Kidney epithelial cell (primary cell): ENCODE measurements at places on chromosomes 16 and 17.
A peak's percentile ranks its signal among the peaks of the same experiment; 100 is the strongest.

- DNase-seq = no peak
Observed at GRCh38 chr17:48181653-48182052, 74.1 kb downstream of the SNX11 start.

GRCh38 chr17:9645851-9646545 lies 681 bp downstream of the USP43 start:
- no peak for DNase-seq

DNA sequence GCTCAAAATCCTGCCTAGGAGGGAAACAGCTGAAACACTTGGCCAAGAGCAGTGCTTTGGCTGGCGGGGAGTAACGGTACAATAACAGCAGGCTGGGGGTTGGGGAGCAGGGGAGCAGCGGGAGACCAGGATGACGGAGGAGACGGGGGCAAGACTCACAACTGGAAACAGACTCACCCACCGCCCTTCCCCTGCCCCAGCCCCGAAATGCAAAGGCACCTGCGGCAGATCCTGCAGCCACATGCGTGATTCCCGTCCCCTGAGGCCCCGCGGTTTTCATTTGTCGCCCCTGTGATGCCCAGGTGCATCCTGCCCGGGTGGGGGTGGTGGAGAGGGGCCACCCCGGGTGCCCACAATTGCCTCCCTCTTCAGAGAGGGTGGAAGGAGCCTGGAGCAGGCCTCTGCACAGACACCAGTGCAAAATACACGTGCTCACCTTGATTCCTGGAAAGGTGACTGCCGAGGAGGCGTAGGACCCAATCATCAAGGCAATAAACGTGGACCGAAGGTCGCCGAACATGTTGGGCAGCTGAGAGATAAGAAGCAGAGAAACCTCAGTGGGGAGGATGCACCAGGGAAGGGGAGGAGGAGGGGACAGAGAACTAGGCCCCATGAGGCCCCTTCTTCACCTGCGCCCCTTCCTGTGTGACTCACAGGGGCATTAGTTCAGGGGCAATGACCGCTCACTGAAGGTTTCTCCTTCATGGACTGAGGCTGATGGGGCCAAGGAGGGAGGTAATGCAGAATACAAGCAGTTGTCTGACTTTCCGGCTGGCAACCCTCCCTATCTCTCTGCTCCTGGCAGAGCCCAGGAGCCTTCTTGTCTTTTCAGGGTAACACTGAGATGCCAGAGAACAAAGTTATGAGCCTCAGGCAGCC lies 30.4 kb upstream of the PITPNA start:
- DNase-seq = no peak

DNA sequence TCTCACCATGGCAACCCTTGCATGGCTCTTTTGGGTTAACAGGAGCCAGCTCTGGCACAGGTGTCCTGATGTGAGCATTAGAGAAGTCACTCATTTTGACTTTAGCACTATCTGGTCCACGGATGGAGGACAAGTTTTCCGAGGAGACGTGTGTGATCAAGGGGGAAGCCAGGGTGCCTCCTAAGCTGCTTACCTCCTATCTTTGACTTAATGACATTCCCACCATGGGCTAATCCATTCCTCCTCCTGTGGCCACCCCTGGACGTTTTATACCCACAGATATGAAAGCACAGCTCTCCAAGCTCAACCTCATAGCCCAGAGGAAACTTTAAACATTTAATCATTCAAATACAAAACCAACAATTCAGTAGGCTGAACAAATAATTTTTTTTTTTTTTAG lies 18.8 kb downstream of the MPP2 start:
- no peak for DNase-seq

- no peak for DNase-seq
Observed at GRCh38 chr16:70784692-70785555, 16.0 kb downstream of the VAC14 start.

GRCh38 chr17:46026166-46027047 lies 27.4 kb downstream of the STH start:
- no peak for DNase-seq

- DNase-seq = no peak
Observed at GRCh38 chr17:81253358-81254131, 14.4 kb downstream of the NDUFAF8 start.

- DNase-seq = no peak
Observed at GRCh38 chr17:32320847-32321246, 21.1 kb downstream of the C17orf75 start.

DNA sequence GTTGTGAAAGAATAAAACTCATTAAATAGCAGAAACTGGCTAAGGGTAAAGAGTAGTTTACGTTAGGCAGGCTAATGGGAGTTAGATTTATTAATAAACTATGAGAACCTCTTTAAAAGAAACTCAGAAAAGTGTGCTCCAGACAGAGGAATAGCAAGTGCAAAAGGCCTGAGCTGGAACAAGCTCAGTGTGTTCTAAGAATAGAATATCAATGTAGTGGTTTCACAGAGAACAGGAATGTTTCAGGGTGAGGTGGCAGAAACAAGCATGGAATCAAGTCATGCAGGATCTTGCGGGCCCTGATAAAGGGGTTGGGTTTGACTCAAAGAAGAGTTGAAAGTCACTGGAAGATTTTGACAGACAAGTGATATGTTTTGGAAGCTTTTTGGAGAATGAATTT lies 164.0 kb upstream of the HS3ST3A1 start:
- DNase-seq = no peak

DNA sequence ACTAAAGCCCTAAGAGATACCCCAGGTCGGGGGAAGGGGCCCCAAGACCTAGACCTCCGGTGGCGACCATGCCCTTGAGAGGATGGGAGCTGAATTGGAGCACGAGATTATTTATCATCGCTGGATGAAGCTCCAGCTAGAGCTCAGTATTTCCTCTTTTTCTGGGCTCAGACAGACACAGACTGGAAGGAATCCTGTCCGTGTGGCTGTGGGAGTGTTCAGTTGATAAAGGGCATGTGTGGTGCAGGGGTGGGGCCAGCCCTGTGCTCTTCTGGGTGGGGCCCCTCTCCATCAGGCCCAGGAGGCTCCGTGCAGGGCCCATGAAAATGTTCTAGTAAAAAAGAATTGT lies 6.3 kb upstream of the CBX4 start:
- no peak for DNase-seq

GRCh38 chr17:80316927-80317705 lies 56.5 kb downstream of the RNF213 start:
- DNase-seq = no peak

DNA sequence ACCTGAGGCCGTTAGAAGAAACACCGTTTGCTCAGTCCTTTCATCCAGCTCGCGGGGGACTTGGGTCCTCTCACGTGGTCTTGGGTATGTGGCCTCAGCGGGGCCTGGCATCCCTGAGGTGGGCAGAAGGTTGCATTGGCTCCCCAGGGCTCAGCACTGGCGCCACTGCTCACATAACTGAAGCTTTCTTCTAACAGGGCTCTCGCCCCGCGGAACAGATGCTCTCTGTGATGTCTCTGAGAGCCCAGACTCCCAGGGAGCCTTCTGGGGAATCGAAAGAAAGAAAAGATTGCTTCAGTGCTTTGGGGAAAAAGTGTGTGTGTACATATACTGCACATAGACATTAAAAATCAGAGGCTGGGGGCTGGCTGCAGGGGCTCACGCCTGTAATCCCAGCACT lies 10.1 kb downstream of the MGRN1 start:
- DNase-seq = no peak

- DNase-seq = no peak
Observed at GRCh38 chr17:42424991-42425610, 2.0 kb upstream of the CAVIN1 start.

GRCh38 chr16:14329727-14330350 lies 258.7 kb downstream of the MRTFB start:
- no peak for DNase-seq

- peak; percentile 42 for DNase-seq
Observed at GRCh38 chr17:65742403-65743307, 181.2 kb upstream of the AXIN2 start.

GRCh38 chr17:45357364-45357997 lies 40.7 kb upstream of the MAP3K14 start:
- no peak for DNase-seq

DNA sequence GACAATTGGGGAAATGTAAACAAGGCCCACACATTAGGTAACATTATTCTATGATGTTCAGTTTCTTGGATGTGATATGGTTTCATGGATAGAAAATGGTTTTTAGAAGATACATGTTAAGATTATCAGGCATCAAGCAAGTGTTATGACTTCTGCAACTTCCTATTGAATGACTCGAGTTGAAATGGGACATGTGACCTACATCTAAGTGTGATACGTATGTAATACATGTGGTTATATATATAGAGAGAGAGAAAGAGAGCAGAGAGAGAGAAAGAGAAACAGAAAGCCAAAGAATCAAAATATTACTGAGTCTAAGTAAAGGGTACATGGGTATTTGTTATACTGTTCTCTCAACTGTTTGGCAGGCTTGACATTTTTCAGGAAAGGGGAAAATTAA lies 1.7 kb downstream of the TMEM170A start:
- DNase-seq = no peak

DNA sequence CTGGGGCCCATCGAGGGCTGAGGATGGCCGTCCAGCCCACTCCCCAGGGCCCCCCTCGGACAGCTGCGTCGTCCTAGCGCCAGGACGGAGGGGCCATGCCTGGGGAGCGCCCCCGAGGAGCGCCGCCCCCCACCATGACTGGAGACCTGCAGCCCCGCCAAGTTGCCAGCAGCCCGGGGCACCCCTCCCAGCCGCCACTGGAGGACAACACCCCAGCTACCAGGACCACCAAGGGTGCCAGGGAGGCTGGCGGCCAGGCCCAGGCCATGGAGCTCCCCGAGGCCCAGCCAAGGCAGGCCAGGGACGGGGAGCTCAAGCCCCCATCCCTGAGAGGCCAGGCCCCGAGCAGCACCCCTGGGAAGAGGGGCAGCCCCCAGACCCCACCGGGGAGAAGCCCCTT lies 25.7 kb upstream of the ZFPM1 start:
- DNase-seq = no peak

GRCh38 chr17:60538726-60539125 lies 12.7 kb upstream of the APPBP2 start:
- DNase-seq = no peak

- no peak for DNase-seq
Observed at GRCh38 chr17:44314869-44315661, 6.7 kb downstream of the RUNDC3A start.

DNA sequence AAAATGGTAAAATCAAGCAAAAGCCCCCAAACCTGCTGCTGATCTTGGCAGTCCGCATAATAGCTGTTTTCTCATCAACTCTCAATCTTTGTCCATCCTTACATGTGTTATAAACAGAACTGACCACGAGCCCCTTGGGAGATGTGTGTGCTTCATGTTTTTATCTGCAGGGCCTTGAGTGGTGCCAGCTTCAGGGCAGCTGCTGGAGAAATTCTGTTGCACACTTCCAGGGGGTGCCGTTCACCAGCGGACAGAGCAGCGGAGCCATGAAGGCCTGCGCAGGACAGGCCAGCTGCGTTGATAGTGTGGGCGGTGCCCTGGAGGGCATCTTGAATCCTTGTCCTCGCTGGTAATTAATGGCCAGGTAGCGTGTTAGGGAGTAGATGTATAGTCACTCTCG lies 20.1 kb downstream of the MPRIP start:
- DNase-seq = no peak

GRCh38 chr16:77807-78443 lies at the start of gene MPG:
MPG (plus strand) TSS chr16:78225; CDS start chr16:78310, 85 bp downstream.
- no peak for DNase-seq

DNA sequence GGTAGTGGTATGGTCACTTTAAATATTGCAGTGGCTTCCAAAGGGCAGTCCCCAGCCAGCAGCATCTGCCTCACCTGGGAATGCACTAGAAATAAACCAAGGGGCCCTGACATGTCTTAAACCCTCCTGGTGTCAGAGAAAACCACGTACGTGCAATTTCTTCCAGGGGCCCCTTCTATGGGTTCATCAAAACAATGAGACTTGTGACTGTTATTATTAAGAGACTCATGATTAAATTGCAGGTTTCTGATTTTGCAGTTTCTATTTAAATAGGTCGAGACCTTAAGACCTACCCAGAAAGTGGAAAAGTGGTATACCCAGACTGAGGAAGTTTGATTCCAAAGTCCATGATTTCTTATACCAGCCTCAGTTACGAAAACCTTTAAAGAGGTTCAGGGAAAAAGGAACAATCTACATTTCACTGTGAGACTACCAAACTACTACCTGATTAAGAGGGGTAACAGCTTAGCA lies 746 bp upstream of the POLG2 start:
- no peak for DNase-seq

DNA sequence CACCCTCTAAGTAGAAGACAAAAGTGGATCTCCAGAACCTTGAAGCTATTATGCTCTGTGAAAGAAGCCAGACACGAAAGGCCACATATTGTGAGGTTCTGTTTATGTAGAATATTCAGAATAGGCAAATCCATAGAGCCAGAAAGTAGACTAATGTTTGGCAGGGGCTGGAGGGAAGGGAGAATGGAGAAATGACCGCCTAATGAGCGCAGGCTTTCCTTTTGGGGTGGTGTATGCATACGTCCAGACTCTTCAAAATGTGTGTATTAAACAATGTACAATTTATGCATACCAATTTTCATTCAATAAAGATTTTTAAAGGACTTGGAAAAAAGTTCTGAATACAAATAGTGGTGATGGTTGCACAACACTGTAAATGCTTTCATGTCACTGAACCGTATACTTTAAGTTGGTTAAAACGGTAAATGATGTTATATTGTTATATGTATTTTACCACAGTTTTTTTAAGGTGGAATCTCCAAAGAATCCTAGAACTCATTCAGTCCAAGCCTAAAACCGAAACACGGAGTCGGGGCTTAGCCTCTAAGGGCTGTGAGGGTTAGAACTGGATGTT lies 397.4 kb downstream of the SOX9 start:
- no peak for DNase-seq

DNA sequence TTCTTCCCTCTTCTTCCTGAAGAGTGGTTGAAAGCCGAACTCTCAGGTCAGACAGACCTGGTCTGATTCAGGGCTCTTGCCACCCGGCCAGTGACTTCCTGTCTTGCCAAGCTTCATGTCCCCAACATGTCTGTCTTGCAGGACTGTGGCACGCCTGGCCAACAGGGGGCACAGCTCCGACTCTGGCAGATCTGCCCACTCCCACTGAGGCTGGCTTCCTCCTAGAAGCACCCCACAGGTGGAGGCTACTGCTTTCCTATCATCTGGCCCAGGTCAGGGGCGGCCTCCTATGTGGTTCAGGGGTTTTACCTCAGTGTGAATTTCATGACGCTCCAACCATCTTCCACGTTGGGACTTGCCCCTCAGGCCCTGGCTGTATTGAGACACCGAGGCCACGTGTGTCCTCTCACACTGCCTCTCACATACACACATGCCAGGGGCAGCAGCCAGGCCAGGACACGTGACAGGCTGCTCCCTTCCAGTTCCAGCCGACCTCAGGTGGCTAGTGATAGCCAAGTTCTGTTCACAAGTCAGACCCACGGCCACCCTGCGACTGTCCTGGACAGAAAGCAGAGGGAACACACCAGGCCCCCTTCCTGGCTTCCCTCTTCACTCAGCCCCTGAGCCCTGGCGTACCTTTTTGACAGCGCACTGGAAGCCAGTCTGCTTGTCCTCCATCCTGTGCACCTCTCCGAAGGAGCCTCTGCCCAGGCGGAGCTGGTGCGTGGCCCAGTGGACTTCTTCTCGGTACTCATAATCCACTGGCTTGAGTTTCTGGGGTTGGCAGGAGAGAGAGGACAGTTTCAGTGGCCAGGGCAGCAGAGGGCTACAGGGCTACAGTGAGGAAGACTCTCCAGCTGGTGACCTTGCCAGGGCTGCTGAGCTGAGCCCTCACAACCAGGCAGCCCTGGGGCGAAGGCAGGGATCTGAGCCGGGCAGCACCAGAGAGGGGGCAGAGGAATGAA lies 22.6 kb upstream of the SPATA32 start:
- DNase-seq = no peak

- DNase-seq = no peak
Observed at GRCh38 chr17:46851029-46851741, at the start of gene WNT9B. WNT9B (plus strand) TSS chr17:46851583; CDS start chr17:46851639, 56 bp downstream.

GRCh38 chr16:29745121-29745852 lies 503 bp downstream of the C16orf54 start:
- DNase-seq = no peak
